ENCODE measurements at places on chromosomes 12 and 14. TPM values are rescaled to one million over a fixed set of nuclear protein-coding genes. Genes with fewer than 3 reads are reported as not detected.

GRCh38 chr12:12273291-12273957 is 6.6 kb upstream of the LRP6 start:
- no peak overlapping the region for H3K4me3 ChIP-seq
- H3K27me3 ChIP-seq = no peaks in the 10 kb centered on the region
- H3K36me3 ChIP-seq = no peaks in the 10 kb centered on the region
- no peak overlapping the region for H3K27ac ChIP-seq
- no peaks in the 10 kb centered on the region for H3K4me1 ChIP-seq

- H3K4me1 ChIP-seq = no peaks in the 10 kb centered on the region
- peak overlapping the region; percentile 63 for H3K4me3 ChIP-seq
- DNase-seq = peak; percentile 84
- H3K36me3 ChIP-seq = no peaks in the 10 kb centered on the region
These were observed 8.4 kb downstream of the PAPLN start for GRCh38 chr14:73245480-73246325.

DNA sequence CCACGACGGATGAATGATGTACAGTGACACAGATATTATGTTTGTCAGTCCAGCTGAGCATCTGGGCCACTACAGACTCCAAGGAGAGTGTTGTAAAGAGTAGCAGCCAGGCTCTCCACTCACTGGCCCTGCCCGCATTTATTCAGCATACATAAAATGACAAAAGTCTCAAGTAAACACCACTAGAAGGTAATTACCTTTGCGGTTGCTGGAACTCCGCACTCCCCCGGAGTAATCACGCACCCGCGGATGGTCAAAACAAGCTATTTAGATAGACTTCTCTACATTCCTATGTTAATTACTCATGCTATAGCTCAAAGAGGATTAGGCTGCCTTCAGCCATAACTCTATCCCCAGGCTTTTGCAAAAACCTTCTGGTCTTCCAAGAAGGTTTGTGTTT is 18.8 kb upstream of the STRAP start:
- H3K27me3 ChIP-seq = no peaks in the 10 kb centered on the region
- no peak overlapping the region for H3K4me3 ChIP-seq
- no peaks in the 10 kb centered on the region for H3K36me3 ChIP-seq
- H3K27ac ChIP-seq = no peak overlapping the region
- DNase-seq = no peak

GRCh38 chr14:54377501-54377900 is 19.3 kb upstream of the CDKN3 start:
- H3K27me3 ChIP-seq = no peaks in the 10 kb centered on the region
- H3K36me3 ChIP-seq = no peaks in the 10 kb centered on the region
- H3K4me3 ChIP-seq = no peak overlapping the region
- no peaks in the 10 kb centered on the region for H3K4me1 ChIP-seq

DNA sequence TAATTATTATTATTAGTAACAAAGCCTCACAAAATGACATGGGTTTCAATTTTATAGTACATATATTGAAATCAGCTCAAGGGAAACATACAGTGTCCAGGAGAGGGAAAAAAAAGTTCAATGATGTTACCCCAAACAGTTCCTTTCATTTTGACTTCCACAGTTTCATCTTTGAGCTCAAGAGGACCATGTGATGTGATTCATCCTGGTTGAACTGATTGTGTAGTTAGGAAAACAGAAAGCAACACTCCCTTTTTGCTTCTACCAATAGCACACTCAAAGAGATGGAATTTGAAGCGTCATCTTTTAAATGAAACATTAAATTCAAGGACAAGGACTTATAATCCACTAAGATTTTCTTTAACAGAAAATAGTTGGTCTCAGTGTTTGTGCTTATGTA is 461.0 kb downstream of the FOXG1 start:
- H3K36me3 ChIP-seq = no peaks in the 10 kb centered on the region
- no peak for DNase-seq
- H3K4me3 ChIP-seq = no peak overlapping the region
- no peaks in the 10 kb centered on the region for H3K27me3 ChIP-seq

DNA sequence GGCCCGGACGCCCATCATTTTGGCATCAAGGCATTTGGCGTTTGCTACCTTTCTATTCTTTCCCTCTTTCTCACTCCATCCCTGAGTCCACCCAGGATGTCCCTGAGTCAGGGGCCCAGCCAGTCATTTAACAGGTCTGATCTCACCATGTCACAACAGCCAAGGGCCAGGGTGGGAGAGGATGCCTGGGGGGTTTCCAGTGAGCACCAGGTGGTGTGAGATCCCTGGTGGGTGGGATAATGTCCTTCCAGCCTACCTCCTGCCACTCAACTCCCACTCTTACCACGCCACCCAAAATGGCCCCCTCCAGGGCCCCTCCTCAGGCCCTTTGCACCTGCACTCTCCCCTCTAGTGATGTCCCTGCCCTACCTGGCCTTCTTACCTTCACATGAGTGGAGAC is 310.8 kb downstream of the BCL11B start:
- no peak overlapping the region for H3K27ac ChIP-seq
- no peak for DNase-seq
- H3K36me3 ChIP-seq = no peaks in the 10 kb centered on the region

- no peak for DNase-seq
- H3K27me3 ChIP-seq = no peaks in the 10 kb centered on the region
- H3K36me3 ChIP-seq = peaks cover 2% of the 10 kb centered on the region
- peak overlapping the region; percentile 70 for H3K27ac ChIP-seq
- H3K4me3 ChIP-seq = no peak overlapping the region
These were observed 4.6 kb downstream of the SSH1 start for GRCh38 chr12:108852674-108853309.

DNA sequence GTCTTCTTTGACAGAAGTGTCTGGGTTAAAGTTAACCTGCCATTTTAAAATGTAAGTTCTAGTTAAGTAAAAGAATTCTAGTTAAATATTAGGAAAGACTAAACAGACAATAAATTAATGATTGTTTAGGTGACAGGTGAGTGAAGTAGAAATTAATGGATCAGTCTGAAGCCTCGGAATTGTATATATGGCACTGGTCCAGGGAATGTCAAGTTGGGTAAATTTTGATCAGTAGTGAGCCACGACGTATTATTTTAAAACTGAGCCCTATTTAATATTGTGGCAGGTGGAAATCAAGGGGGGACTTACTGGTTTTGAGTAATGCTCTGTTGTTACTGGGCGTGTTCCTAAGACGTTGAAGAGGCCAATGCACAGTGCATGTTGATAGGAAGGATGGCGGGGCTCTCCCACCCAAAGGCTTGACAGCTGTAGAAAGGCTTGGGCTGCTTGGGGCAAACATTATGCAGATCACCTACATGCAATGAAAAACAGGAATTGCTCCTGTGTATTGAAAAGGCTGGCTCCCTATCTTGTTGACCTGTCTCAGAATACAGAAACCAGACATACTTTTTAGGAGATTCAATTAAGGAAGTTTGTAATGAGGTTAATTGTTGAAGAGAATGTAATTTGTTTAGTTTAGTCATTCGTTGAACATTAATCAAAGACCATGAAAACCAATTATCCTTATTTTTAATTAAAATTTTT is 5.9 kb upstream of the PPFIBP1 start:
- no peaks in the 10 kb centered on the region for H3K36me3 ChIP-seq
- no peaks in the 10 kb centered on the region for H3K4me1 ChIP-seq
- no peak overlapping the region for H3K4me3 ChIP-seq
- no peak overlapping the region for H3K27ac ChIP-seq
- H3K27me3 ChIP-seq = peaks cover 2% of the 10 kb centered on the region

DNA sequence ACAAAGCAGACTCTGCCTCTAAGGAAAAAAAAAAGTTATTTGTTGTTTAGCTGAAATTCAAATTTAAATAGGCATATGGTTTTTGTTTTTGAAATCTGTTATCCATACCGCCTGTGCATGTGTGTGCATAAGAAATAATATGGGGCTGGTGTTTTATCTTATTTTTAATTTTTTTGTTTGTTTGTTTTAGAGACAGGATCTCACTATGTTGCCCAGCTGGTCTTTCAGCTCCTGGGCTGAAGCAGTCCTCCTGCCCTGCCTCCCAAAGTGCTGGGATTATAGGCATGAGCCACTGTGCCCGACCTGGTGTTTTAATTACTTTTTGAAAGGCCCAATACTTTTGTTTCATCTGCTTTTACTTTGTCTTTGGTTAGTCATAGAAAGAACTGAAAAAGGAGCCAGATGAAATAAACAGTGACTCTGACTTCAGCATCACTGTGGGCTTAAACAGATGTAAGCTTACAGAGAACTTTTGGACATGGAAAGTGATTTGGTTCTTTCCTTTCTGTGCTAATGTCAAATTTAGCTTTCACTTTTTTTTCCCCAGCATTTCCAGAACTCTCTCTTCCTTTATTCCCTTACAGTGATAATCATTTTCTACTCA is 37.2 kb downstream of the SUPT16H start:
- H3K27me3 ChIP-seq = no peaks in the 10 kb centered on the region
- no peak overlapping the region for H3K27ac ChIP-seq
- no peak for DNase-seq

DNA sequence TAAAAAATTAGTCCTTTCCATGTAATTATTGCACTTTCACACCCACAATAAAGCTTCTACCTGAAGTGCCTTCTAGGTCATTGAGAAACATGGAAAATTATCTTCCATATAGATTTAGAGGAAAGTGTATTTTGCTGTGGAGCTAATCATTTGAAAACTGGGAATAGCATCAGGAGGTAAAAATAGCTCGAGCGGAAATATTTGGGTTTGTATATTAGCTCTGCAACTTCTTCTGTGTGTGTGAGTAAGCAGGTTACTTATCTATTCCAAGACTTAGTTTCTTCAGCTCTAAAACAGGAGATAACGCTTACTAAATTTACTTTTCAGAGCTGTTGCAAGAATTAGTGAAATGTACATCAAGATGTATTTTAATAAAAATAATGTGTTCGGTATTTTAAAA is 95.0 kb upstream of the MON2 start:
- no peak overlapping the region for H3K4me3 ChIP-seq
- H3K27me3 ChIP-seq = no peaks in the 10 kb centered on the region
- DNase-seq = no peak
- H3K4me1 ChIP-seq = no peaks in the 10 kb centered on the region
- no peaks in the 10 kb centered on the region for H3K36me3 ChIP-seq

GRCh38 chr12:23133471-23133870 is 508.5 kb downstream of the ETNK1 start:
- H3K27me3 ChIP-seq = no peaks in the 10 kb centered on the region
- no peak overlapping the region for H3K4me3 ChIP-seq
- H3K4me1 ChIP-seq = peaks cover 1% of the 10 kb centered on the region
- no peaks in the 10 kb centered on the region for H3K36me3 ChIP-seq

GRCh38 chr12:14514946-14515345 is 52.7 kb downstream of the PLBD1 start:
- H3K4me1 ChIP-seq = no peaks in the 10 kb centered on the region
- no peaks in the 10 kb centered on the region for H3K27me3 ChIP-seq
- no peak overlapping the region for H3K27ac ChIP-seq
- H3K36me3 ChIP-seq = no peaks in the 10 kb centered on the region
- no peak for DNase-seq

DNA sequence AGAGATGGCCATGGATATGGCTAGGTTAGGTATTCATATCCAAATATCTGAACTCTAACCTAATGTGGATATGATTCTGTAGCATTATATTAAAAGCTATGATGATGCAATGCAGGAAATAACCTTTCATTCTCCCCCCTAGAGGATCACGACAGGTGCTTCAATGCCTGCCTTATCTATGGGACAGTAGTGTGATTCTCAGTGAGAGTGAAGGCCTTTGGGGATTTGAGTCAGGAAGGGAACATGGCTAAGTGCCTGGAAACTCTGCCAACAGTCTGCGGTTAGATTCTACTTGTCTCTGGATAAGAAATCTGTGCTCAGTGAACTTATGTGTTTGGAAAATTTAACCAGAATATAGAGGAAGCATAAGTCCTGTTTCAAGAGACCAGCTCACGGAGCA is 81.8 kb downstream of the SLC38A1 start:
- H3K4me1 ChIP-seq = peaks cover 1% of the 10 kb centered on the region
- H3K27me3 ChIP-seq = no peaks in the 10 kb centered on the region
- H3K4me3 ChIP-seq = no peak overlapping the region
- H3K36me3 ChIP-seq = peaks cover 2% of the 10 kb centered on the region
- no peak for DNase-seq

DNA sequence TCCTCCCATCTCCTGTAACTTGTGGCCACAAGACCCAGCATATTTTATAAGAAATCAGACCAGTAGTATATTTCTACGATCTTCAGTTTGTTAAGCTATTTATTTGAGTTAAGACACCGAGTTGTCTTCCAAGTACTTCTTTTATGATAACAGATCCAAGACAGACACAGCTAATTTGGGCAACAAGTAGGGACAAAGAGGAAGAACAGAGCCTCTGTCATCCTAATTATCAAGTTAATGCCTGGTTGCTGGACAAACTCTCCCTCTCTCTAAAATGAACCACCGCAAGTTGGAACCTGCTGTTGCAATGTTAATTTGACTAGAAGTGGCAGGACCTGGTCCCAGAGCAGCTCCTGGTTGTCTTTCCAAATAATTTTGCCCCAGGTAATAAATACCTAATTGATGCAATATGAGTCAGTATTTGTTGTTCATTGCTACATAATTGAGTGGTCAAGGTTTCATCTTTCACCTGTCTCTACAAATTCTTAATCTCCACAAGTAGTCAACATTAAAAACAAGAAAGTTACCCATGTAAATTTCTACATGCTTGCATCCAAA is 323.7 kb downstream of the PAWR start:
- H3K36me3 ChIP-seq = no peaks in the 10 kb centered on the region
- no peaks in the 10 kb centered on the region for H3K4me1 ChIP-seq
- no peak overlapping the region for H3K27ac ChIP-seq
- no peaks in the 10 kb centered on the region for H3K27me3 ChIP-seq

GRCh38 chr12:43602738-43603137 is 50.7 kb upstream of the ADAMTS20 start:
- H3K36me3 ChIP-seq = no peaks in the 10 kb centered on the region
- no peaks in the 10 kb centered on the region for H3K4me1 ChIP-seq
- H3K4me3 ChIP-seq = no peak overlapping the region
- DNase-seq = no peak

GRCh38 chr12:19036673-19037357 is 92.7 kb upstream of the PLEKHA5 start:
- H3K4me1 ChIP-seq = no peaks in the 10 kb centered on the region
- no peak for DNase-seq
- H3K27me3 ChIP-seq = no peaks in the 10 kb centered on the region
- H3K36me3 ChIP-seq = no peaks in the 10 kb centered on the region
- H3K4me3 ChIP-seq = no peak overlapping the region

GRCh38 chr14:26594756-26595545 is 2.9 kb downstream of the NOVA1 start:
- no peaks in the 10 kb centered on the region for H3K36me3 ChIP-seq
- no peak for DNase-seq
- peaks cover 1% of the 10 kb centered on the region for H3K4me1 ChIP-seq
- no peak overlapping the region for H3K4me3 ChIP-seq

GRCh38 chr14:103500148-103500990 is 22.3 kb downstream of the CKB start:
- H3K4me1 ChIP-seq = no peaks in the 10 kb centered on the region
- no peak overlapping the region for H3K4me3 ChIP-seq
- peaks cover 5% of the 10 kb centered on the region for H3K36me3 ChIP-seq
- H3K27ac ChIP-seq = no peak overlapping the region
- H3K27me3 ChIP-seq = no peaks in the 10 kb centered on the region
- DNase-seq = peak; percentile 92

GRCh38 chr14:104031384-104031783 is 54.1 kb upstream of the ASPG start:
- H3K27me3 ChIP-seq = no peaks in the 10 kb centered on the region
- H3K4me3 ChIP-seq = no peak overlapping the region
- H3K36me3 ChIP-seq = no peaks in the 10 kb centered on the region
- no peaks in the 10 kb centered on the region for H3K4me1 ChIP-seq
- no peak overlapping the region for H3K27ac ChIP-seq

- H3K4me1 ChIP-seq = no peaks in the 10 kb centered on the region
- H3K4me3 ChIP-seq = no peak overlapping the region
- DNase-seq = peak; percentile 91
- no peaks in the 10 kb centered on the region for H3K36me3 ChIP-seq
These were observed 26.8 kb downstream of the TMEM63C start for GRCh38 chr14:77208291-77208978.

Gene ADCY4
- total RNA-seq = 111 TPM

Gene EIF2S3B
- 0.69 TPM for total RNA-seq

Measured in aorta (tissue), 5 donors.